ENCODE measurements at places on chromosomes 4 and X. TPM values are rescaled to one million over a fixed set of nuclear protein-coding genes. Genes with fewer than 3 reads are reported as not detected.

BTC gene
- not detected for total RNA-seq

TMEM255A gene
- total RNA-seq: not detected

KIAA1210 gene
- not detected for total RNA-seq

- DNase-seq: peak; percentile 90
Observed at GRCh38 chrX:40169193-40170101, 71.7 kb upstream of the BCOR start.

DNA sequence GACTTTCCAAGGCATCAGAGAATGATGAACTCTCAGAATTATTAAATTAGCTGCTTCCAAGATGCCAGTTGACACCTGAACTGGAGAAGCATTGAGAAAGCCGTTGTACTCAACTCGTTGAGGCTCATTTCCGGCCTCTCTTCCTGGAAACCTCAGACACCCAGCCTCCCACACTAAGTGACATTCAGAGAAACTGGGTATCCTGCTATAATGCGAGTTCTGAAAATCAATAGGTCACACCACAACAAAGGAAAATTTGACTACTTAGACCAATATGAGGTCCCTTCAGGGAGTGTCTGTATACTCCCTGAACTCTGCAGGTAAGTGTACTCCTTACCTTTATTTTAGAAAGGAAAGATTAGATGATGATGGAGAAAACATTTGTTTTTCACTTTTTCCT is 51.2 kb downstream of the ENPEP start:
- peak; percentile 69 for DNase-seq

GRCh38 chrX:16119353-16120220 is 3.8 kb upstream of the GRPR start:
- DNase-seq: no peak

- peak; percentile 25 for DNase-seq
Observed at GRCh38 chr4:22237155-22237751, 278.6 kb downstream of the ADGRA3 start.

DNA sequence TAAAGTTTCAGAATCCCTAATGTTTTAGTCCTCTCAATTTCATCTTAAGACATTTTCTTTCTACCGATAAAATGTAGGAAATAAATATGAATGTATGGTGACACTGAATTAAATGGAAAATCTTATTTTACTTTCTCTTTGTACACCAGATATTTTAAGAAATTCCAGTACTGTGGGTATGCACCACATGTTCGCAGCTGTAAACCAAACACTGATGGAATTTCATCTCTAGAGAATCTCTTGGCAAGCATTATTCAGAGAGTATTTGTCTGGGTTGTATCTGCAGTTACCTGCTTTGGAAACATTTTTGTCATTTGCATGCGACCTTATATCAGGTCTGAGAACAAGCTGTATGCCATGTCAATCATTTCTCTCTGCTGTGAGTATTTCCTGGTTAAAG is 26.9 kb downstream of the C4orf46 start:
- DNase-seq: no peak

DNA sequence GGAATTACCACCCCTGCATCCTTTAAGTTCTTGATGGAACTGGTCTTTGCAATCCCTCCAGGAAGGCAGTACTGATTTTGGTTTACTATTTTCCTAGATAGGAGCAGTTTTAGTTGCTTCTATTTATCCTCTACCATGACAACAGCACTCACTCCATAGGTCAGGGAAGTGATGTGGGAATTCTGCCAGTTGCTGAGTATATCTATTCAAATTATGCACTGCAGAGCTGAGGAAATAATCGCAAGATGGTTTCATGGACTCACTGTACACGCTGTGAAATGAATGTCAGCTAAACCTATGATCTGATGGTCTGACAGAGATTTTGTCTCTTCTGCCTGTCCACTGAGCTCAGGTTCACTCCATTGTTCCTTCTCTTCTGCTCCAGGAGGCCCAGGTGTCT is 135.8 kb downstream of the FAAH2 start:
- DNase-seq: no peak

- no peak for DNase-seq
Observed at GRCh38 chr4:148842843-148843242, 400.6 kb upstream of the NR3C2 start.

- no peak for DNase-seq
Observed at GRCh38 chr4:181258569-181258968, 984.6 kb upstream of the TENM3 start.

- no peak for DNase-seq
Observed at GRCh38 chr4:187732524-187732923, 263.0 kb upstream of the ZFP42 start.

- no peak for DNase-seq
Observed at GRCh38 chr4:10173754-10174749, 57.5 kb upstream of the WDR1 start.
